ENCODE measurements at places on chromosomes 4 and X.

- DNase-seq, result no peak
These were observed 6.0 kb downstream of the C4orf50 start for GRCh38 chr4:6012200-6012599.

DNA sequence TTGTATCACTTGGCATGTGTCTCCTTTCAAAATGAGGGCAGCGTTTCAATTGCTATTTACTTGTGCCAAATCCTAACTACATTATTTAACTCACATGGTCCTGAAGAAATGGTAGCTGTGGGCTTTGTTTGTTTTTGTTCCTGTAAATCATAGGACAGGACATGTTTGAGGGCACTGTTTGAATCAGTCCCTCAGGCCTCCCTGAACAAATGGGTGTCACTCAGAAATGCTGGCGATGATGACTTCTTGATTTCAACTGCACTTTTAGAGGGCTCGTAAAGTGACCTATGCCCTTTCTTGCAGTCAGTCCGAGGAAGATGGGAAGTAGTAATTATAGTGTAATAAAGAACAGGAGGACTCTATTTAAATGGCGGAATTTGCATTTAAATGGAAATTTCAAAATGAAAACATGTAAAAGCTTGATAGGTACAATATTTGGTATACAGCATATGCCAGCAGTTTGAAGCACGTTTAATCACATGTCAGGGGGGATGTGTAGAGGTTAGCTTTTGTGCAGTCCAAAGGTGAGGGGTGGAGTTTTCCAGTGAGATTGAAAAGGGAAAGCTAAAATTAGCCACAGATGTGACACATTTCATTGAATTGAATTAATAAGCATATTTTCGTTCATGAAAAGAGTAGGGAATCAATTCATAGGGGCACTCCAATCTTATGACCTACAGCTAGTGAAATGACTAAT, 1958.7 kb upstream of the IGFBP7 start:
- DNase-seq, result no peak

GRCh38 chr4:112007391-112007790, 137.9 kb upstream of the FAM241A start:
- DNase-seq, result no peak

- no peak for DNase-seq
These were observed 199.9 kb downstream of the PCDH7 start for GRCh38 chr4:30920043-30920442.

DNA sequence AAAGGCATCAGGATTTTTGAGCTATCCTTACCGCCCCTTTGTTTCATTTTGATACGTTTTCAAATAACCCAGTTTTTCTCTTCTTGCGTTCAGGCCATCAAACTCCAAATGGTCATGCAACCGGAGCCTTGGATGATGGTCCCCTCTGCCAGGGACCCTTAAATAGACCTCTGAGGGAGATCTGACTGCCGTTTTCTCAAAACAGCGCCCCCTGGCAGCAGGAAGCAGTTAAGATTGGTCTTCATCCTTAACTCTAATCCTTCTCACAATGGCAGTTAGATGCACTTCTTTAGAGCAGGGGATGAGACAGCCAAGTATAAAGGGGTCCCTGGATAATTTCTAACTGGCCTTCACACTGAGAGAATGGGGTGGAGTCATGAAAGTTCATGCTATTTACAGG, 525.0 kb upstream of the SPANXN1 start:
- DNase-seq, result no peak

GRCh38 chr4:15901998-15902397, 36.5 kb downstream of the FGFBP1 start:
- DNase-seq, result no peak

DNA sequence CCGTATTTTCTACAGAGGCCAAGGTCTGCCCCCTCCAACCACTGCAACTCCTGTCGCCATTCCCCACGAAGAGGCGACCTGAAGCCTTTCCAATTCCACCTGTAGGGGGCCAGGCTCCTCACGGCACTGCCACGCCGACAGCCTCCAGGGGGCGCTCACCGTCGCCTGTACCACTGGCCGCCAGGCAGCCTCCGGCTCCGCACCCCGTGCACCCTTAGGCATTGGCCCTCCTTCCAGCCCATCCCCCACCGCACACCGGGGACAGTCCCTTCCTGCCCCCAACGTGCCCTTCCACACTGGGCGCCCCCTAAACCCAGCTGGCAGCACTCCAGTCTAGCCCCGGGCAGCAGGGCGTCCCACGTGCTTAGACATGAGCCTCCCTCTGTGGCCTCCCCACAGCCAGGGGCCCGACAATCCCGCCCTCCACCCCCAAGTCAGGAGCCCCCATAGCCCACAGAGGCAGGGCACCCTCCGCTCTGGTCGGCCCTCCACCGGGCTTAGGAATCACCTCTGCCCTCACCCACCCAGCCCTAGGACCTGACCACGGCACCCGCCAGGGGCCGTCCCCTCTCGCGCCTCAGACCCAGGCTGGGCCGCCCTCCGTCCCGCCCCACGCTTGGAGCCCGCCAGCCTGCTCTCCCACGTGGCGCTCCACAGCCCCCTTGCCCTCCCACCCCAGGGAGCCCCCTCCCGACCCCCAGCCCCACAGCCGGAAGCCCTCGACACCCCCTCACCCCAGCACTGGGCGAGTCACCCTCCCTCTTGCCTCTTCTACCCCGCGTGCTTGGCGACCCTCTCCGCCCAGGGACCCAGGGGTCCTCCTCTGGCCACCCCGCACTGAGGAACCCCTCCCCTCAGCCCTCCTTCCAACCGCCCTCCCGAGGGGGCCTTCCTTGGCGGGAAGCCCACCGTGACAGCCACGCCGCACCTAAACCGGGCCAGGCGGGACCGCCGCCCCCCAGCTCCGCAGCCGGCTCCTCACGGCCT, 711 bp downstream of the PNMA6E start:
- DNase-seq, result no peak

DNA sequence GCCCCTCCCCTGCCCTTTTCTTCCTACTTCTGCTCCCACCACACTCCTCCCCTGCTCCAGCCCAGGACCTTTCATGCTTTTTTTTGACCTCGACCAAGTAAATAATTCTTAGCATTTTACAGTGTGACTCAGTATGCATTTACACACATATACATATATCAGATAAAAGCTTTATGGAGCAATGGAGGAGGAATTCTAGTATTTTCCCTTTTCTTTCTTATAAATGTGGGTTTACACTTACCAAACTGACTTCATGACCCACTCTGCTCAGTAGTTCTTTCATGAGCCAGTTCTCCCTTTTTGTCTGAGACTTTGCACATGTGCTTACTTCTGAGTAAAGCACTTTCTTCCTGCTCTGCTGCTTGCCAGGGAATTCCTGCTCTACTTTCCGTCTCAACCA, 111.8 kb upstream of the H2AZ1 start:
- no peak for DNase-seq

DNA sequence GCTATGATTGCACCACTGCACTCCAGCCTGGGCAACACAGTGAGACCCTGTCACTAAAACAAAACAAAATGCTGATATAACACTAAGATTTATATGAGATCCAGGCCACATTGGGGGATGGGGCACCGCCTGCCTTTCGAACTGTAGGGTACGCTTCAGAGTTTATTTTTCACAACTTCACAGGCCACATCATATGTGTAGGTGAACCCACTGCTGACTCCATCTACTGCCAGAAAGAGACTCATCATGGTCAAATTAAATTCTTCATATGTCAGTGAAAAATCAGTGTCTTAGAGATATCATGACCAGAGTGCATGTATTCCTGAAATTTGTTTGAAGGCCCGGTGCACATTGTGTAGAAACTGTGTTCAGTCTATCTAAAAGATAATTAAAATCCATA, 121.8 kb downstream of the GPR143 start:
- no peak for DNase-seq

- no peak for DNase-seq
These were observed 179.5 kb downstream of the GABRB1 start for GRCh38 chr4:47210828-47211227.

All from left forelimb (tissue), 1 donor.